Mammary microvascular endothelial cell (primary cell): ENCODE measurements at places on chromosomes 16 and 17. TPM values are rescaled to one million over a fixed set of nuclear protein-coding genes. Genes with fewer than 3 reads are reported as not detected.

PABPN1L gene
- not detected in 2 replicates for total RNA-seq

PIK3R6 gene
- total RNA-seq = not detected in 2 replicates

CORO7 gene
- total RNA-seq = 36.8 and 39.8 TPM in 2 replicates

CDRT15 gene
- not detected in 2 replicates for total RNA-seq

GFAP gene
- total RNA-seq = not detected in 2 replicates

SLC12A3 gene
- total RNA-seq = 0.20 TPM in 1 of 2 replicates, not detected in the other

EVI2B gene
- total RNA-seq = 5.8 and 7.1 TPM in 2 replicates

CHTF18 gene
- total RNA-seq = 19.6 and 19.7 TPM in 2 replicates

HOXB3 gene
- total RNA-seq = 4.5 and 8.5 TPM in 2 replicates

TEX14 gene
- total RNA-seq = 0.27 TPM in 1 of 2 replicates, not detected in the other

ABCA6 gene
- 1.9 and 2.3 TPM in 2 replicates for total RNA-seq
